ENCODE measurements at places on chromosomes 1 and 21.

- no peak for DNase-seq
Observed at GRCh38 chr1:46582972-46583371, 21.1 kb downstream of the MKNK1 start.

DNA sequence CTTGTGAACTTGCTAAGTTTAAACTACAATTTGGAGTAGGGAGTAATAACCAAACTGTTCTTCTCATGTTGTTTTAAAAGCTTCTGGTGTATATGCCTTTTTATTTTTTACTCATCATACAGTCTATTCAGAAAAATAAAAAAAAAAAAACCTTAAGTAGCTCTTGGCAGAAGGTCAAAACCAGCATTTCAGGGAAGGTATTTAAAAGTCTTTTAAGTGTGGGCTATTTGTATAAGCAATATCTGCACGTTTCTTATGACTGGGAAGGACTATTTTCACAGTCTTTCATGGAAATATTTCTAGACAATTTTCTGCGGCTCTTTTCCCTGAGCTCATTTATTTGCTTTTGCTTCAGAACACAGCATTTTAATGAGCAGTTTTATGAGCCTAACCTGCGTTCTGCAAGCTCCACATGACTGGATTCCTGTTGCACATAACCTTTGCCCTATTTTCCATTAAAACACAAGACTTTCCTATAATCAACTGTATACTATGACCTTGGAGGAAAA lies 60.9 kb upstream of the C1orf105 start:
- no peak for DNase-seq

- DNase-seq = no peak
Observed at GRCh38 chr1:228496494-228496893, 9.3 kb downstream of the RNF187 start.

- no peak for DNase-seq
Observed at GRCh38 chr1:182952677-182953444, at the start of gene SHCBP1L. SHCBP1L (minus strand) TSS chr1:182953166; CDS start chr1:182953133, 33 bp downstream.

DNA sequence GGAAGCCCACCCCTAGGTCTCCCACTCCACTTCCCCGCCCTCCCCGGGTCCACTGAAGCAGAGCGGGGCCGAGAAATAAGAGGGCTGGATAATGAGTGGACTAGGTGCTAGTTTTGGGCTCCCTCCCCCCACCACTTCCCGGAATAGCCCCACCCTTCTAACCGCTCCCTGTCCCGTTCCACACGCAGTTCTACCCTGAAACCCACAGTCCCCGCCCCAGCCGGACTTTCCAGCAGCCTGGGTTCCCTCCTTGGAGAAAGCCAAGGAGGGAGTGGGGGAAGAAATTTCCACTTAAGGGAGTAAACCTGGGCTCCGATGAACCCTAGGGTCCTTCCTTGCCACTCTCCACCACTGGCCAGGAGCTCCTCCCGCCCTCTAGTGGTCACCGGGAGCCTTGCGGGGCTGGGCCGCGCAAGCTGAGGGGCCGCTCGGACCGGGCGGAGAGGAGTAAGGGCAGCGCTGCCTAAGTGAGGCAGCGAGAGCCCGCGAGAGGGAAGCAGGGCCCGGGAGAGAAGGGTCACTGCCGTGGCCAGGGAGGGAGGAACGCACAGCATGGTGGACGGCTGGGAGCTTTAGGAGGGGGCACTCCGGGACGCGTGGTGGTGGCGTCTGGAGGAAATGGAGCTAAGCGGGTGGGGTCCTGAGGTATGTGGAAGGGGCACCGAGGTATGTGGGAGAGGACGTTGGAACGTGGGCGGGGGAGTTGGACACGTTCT lies 14.3 kb downstream of the THBS3 start:
- DNase-seq = peak; percentile 78

- no peak for DNase-seq
Observed at GRCh38 chr1:18743233-18743632, 112.6 kb downstream of the PAX7 start.

- no peak for DNase-seq
Observed at GRCh38 chr1:212640223-212640878, 31.8 kb downstream of the ATF3 start.

GRCh38 chr1:58524353-58524945 lies 22.1 kb downstream of the OMA1 start:
- no peak for DNase-seq

GRCh38 chr21:44495611-44496563 lies 40.6 kb downstream of the LRRC3 start:
- no peak for DNase-seq

DNA sequence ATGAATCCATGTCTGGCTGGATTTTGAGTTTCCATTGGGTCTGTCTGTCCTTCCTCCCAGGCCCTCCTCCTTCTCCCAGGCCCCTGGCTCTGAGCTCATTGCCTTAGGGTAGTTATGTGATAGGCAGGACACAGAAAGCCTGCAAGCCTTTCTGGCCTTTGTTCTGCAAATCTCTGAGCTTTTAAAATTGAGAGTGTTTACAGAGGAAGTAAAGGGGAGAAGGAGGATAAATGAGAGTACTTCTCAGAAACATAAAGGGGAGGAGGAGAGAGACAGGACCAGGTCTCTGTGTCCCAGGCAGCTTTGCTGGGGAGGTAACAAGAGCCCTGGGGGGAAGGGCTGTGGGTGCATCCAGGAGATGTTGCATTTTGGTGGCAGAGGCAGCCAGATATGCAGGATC lies 126.7 kb downstream of the FOXD2 start:
- no peak for DNase-seq

- DNase-seq = peak; percentile 49
Observed at GRCh38 chr1:175307160-175307559, 114.6 kb upstream of the KIAA0040 start.

DNA sequence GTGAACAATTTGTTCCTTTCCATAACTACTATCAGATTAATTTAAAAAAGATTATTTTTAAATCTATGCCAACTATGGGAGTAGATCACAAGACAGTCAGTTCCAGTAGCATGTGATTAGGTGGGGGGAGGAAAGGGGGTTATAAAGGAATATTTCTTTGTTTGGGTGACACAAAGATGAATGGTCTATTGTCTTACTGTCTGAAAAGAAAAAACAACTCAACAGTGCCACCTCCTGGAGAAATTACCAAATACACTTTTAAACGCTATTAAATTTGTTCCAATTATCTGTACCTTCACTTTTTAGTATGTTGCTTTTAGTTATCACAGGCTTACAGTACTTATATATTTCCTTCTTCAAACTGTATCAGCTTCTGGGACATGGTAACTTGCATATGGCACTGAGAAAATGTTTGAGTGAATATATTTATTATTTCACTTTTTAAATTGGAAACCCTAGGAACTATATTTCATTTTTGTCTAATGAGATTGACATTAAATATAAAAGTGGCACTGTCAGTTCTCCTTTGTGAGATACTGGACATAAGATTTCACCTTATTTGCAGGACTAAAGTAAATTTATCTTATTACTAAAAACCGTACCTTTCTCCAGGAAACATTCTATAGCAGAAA lies 1.7 kb upstream of the SORT1 start:
- peak; percentile 50 for DNase-seq

- no peak for DNase-seq
Observed at GRCh38 chr1:147541672-147542568, 619 bp downstream of the BCL9 start.

GRCh38 chr1:60762176-60762575 lies 320.2 kb upstream of the NFIA start:
- no peak for DNase-seq

- no peak for DNase-seq
Observed at GRCh38 chr1:229127301-229127700, 143.6 kb upstream of the RAB4A start.

GRCh38 chr21:41247561-41248545 lies 68.7 kb upstream of the FAM3B start:
- no peak for DNase-seq

DNA sequence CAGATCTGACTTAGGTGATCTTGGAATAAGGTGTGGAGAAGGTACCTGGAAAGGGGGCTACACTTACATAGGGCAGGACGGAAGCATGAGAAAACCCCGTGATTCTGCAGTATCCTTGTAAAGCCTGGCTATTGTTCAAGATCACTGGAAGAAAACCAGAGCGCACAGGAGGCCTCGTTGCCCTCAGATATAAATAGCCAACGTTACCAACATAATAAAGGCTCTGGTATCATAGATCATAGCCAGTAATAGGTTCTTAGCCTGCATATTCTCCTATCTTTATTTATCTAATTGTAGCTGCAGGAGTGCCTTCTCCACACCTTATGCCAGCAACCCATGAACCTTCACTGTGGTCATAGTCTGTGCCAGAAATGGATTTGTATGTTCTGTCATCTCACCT lies 35.9 kb upstream of the MPZL1 start:
- DNase-seq = no peak

- DNase-seq = no peak
Observed at GRCh38 chr1:164687777-164688176, 128.8 kb downstream of the PBX1 start.

DNA sequence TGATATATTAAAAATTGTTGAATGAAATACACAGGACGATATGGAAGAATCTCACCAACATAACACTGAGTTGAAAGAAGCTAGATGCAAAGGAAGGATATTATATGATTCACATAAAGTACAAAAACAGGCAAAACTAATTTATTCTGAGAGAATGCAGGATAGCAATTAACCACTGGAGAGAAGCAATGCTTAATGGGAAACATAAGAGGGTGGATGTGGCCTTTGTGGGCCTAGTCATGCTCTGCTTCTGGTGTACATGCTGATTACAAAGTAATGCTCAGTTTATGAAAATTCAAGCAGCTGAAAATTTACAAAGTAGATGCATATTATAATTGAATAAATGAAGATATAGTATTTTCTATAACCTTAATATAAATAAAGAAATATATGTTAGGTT lies 326.4 kb upstream of the ADAMTS5 start:
- no peak for DNase-seq

GRCh38 chr1:222824641-222825040 lies 9.8 kb downstream of the DISP1 start:
- DNase-seq = no peak

DNA sequence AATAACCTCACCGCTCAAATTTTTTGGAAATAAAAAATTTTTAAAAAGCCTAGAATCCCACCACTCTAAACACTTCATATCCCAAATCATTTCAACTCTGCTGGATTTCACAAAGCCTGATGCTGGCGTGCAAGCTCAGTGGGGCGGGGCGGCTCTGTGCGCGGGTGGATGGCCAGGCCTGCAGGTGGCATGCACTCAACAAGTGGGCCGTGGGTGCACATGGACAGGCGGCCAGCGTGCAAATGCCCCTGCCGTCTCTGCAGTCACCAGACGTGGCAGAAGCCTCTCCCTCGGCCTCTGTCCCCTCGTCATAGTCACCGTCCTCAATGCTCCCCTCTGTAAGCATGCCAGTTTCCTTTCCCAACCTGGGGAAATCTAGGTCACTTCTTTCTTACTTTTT lies 6.6 kb upstream of the PDE9A start:
- DNase-seq = no peak

DNA sequence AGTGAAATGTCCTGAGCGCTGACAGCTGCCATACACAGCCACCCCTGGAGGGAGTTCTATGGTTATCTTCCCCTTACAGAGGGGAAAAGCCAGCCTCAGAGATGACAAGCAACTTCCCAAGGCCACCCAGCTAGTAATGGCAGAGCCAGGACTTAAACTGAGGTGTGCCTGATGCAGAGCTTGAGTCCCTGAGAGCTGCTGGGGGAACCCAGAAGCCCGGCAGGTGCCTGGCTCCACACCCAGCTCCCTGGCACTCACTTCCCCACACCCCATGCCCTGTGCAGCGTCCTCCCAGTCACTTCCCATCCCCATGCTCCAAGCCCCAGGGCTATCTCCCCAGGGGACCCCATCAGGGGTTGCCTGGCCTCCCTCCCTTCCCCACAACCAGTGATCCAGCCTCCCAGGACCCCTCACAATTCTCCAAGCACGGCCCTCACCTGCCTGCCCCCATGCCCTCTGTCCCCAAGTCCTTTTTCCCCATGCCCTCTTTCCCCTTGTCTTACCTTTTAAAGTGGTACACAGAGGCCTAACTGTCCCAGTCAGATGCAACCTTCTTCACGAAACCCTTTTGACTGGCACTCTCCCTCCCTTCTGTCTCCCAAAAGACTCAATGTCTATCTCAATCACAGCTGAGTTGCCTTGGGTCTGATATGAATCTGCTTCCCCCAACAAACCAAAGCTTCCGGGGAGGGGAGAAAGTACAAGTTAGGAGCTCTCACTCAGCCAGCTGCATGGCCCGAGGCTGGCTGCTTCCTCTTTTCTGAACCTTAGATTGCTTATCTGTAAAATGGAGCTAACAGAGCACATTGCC lies 39.8 kb upstream of the LRP8 start:
- DNase-seq = peak; percentile 88

GRCh38 chr1:56216218-56216617 lies 363.1 kb downstream of the PLPP3 start:
- no peak for DNase-seq

- peak; percentile 39 for DNase-seq
Observed at GRCh38 chr1:178659789-178660208, 65.2 kb upstream of the RALGPS2 start.

DNA sequence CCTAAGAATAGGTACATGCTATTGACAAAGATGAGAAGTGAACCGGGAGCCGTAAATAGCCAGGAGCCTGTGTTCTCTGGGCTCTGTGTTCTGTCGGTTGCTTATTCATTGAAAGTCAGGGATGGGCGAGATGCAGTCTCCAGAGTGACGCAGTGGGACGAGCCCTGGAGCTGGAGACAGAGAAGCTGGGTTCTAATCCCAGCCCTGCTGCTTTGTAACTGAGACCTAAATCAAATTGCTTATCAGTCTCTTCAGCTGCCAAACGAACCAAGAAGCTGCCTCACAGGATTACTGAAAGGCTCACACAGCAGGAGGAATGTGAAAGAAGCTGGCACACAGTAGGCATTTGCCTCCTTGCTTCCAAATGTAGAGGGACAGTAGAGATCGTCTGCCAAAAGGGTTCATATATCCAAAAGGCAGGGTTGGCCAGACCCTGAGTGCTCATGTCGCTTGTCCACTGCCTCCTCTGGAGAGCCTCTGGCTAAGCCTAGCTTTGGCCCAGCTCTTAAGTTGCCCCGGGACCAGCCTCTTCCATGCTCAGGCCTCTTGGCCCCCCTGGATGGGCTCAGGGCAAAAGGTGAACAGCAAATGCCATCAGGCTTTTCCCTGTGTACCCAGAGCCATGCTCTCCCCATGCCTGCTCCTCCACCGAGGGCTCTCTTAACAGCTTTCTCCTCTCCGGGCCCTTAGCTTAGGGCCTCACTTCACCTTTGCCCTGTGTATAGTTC lies 134.2 kb upstream of the IPO9 start:
- DNase-seq = no peak

DNA sequence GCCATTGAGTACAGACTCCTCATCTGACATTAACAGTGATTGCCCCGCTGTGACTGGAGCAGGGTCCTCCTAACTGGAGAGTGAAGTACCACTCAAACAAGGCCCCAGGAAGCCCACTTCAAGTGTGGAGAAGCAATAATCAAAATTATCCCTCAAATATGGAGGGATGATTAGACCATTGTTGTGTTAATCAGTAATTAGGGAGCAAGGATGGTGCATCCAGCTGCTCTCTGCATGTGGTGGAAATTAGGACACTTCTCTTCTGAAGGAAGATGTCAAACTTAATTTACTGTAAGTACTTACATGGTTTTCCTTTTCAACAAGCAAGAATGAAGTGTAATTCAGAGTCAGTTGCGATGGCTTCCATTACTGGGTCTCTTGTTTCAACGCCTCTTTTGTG lies 3.4 kb upstream of the ZP4 start:
- no peak for DNase-seq

GRCh38 chr1:116743535-116743934 lies 10.7 kb upstream of the CD2 start:
- DNase-seq = no peak
